ENCODE measurements at places on chromosomes 2 and 18.

- no peak for DNase-seq
These were observed 3.6 kb downstream of the B3GNT2 start for GRCh38 chr2:62199392-62200125.

GRCh38 chr2:122009561-122009960 is 254.1 kb downstream of the TSN start:
- DNase-seq: no peak

- DNase-seq: peak; percentile 31
These were observed at the start of gene TUBA4B for GRCh38 chr2:219252900-219253752. TSS of gene TUBA4B (plus strand) at chr2:219253243. CDS start at chr2:219253408, 165 bp downstream.

GRCh38 chr2:1754461-1755170 is 10.3 kb upstream of the PXDN start:
- DNase-seq: no peak

DNA sequence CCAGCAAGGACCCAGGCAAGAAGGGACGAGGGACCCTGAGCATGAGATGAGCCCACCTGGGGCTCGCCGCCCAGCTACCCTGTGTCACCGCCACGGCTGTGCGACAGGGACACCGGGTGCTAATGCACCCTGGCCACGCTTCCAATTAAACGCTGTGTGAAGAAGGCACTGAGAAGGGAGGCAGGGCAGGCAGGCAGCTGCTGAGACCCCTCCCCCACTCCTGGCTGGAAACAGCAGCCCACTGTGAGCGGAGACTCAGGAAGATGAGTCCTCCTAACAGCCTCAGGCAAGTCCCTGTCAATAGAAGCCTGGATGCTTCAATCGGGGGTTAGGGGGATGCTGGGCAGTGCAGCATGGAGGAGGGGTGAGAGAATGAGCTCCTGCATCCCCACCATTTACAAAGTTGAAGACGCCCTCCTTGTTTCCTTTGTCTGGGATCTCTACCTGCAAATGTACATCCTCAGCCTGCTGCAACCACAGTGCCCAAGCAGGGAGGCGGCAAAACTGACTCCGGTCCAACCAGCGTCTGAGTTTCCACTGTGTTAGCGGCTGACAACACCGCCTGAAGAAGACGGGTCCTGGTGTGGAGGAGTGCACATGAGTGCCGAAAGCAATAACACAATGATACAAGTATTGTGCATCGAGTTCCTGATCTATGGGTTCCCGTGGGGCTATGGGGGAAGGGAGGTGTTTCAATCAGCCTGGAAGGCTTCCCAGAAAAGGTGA is 12.8 kb downstream of the TMEM163 start:
- DNase-seq: no peak

- DNase-seq: no peak
These were observed 105.8 kb upstream of the SPOPL start for GRCh38 chr2:138395565-138396306.

GRCh38 chr2:160574468-160575140 is 81.0 kb upstream of the RBMS1 start:
- no peak for DNase-seq

DNA sequence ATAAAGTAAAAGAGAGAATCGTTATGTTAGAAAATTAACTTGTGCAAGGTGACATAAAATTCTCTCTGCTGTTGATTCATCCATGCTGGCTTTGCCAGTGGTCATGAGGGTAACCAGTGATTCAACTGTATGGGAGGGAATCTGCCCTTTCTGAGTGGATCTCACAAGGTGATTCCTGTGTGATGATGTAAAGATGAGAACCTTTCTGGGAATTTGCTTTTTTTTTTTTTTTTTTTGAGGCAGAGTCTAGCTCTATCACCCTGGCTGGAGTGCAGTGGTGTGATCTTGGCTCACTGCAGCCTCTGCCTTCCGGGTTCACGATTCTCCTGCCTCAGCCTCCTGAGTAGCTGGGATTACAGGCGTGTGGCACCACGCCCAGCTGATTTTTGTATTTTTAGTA is 23.3 kb downstream of the RAB31 start:
- no peak for DNase-seq

Measured in NCI-H524 treated with DMSO at 0.1 percent for 48 hours (cell line).